ENCODE measurements at places on chromosomes 11 and 22.

DNA sequence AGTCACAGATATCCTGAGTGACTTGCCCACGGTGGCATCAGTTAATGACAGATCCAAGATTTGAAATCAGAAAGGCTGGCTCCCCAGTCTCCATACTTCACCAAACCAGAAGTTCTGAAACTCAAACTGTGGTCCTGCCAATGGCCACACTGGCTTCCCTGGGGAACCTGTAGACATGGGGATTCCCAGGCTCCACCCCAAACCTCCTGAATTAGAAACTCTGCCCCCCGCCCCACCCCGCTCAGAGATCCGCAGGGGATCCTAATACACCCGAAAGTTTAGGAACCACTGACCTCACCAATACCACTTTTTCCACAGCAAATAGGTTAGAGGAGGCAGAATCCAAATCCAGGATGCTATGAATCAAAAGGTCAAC, 15.3 kb downstream of the RTN4RL2 start:
- DNase-seq: no peak

GRCh38 chr11:3136546-3137455, 28.3 kb downstream of the OSBPL5 start:
- DNase-seq: no peak

- DNase-seq: no peak
Observed at GRCh38 chr11:71999798-72000197, 1.1 kb downstream of the IL18BP start.

GRCh38 chr11:30143098-30143705, 87.6 kb upstream of the FSHB start:
- DNase-seq: no peak

DNA sequence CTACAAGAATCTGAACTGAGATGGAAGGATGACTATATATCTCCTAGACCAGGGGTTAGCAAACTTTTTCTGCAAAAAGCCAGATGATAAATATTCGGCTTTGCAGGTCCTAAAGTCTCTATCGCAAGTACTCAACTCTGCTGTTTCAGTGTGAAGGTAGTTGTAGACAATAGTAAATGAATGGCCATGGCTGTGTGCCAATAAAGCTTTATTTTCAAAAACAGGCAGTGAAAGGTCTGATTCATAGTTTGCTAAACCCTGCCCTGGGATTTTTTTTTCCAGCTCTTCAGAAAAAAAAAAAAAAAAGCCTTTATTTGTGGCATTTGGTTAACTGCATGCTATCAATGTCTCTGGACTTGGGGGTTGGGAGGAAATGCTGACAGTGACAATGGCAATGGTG, 37.5 kb downstream of the FAM227A start:
- no peak for DNase-seq

DNA sequence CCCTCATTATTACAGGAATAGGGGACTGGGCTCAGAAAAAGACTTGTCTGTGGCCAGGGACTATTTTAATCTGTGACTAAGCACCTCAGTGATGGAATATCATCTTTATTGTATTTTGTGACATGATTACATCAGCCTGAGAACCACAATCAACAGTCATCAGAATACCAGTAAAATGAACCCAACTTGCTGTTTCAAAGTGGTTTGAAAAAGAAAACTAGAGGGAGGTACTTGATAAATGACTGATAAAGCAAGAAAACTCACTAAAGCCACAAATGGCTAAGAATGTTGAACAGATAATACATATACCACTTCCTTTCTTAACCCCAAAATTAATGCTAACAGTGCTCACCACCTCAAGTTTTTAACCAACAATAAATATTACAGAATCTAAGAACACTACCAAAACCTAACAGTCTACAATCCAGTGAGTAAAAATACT, 155.7 kb downstream of the ATG16L2 start:
- no peak for DNase-seq
